Skin of body (tissue), 3 donors: ENCODE measurements at places on chromosomes 13 and 19.

GRCh38 chr13:93290503-93290902 lies 63.9 kb downstream of the GPC6 start:
- DNase-seq: no peak

- no peak for DNase-seq
Observed at GRCh38 chr19:917323-918151, at the start of gene KISS1R. Gene KISS1R (plus strand): TSS chr19:917333. CDS start chr19:917503, 170 bp downstream.

DNA sequence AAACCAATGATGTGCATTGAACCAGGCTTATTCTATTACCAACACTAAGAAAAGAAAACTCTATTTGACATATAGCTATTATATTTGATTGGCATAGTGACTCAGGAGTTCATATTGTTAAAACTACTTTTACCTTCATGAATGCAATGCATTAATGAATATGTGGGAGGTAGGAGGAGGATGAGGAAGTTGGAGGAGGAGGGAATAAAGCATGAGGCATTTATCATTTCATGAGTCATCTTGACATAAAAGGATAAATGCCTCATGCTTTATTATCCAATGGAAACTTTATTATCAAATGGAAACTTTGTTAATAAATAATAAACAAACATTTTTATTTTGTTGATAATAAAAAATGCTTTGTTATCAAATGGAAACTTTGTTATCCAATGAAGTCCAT lies 116.5 kb downstream of the SPRY2 start:
- no peak for DNase-seq

GRCh38 chr13:93814658-93815057 lies 588.1 kb downstream of the GPC6 start:
- no peak for DNase-seq

DNA sequence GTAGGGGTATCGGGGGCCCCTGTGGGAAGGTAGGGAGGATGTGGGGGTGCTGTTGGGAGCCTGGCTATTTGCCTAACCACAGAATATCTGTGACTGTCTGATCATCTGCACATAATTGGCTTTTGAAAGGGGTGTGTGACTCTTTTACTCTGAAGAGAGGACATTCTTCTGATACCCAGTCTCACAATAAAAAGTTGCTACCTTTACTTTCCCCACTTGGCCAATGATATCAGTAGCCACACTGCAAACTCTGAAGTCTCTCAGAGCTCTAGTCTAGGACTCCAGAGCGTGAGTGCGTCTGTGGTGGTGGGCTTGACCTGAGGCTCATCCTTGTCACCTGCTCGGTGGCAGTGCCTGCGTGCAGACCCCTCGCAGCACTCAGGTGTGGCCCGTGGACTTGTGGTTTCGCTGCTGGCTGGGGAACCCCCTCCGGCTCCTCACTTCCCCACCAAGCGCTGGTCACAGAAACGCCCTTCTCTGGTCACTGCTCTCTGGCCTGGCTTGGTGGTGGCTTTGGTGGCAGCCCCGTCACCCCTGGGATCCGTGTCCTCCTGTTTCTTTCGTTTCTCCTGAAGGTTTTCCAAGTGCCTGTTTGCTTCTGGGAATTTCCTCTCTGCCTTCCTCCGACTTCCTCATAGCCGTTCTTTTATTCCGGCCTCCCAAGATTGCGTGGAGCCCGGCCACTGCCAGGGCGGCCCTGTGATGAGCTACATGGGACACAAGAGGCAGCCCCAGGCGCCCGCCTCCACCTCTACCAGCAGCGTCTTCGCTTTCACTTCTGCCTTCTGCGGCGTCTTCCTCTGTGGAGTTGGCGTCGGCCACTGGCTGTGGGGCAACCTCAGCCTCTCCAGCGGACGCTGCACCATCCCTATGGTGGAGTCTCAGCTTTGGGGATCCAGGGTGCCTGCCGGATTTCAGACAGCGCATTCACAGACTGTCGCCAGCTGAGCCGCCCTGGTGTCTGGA lies 78.0 kb downstream of the ATP11A start:
- DNase-seq: no peak

DNA sequence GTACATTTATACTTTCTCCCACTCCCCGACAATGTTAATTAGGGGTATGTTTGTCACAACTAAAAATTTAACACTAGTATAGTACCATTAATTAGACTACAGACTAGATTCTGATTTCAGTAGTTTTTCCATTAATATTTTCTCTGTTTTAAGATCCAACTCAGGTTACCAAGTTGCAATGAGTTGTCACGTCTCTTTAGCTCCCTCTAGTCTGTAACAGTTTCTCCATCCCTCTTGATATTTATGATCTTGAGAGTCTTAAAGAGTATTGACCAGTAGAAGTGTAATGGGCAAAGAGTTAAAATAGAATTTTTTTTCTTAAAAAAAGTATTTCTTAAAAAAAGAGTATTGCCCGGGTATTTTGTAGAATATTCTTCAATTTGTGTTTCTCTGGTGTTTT lies 598.1 kb downstream of the TBC1D4 start:
- no peak for DNase-seq

DNA sequence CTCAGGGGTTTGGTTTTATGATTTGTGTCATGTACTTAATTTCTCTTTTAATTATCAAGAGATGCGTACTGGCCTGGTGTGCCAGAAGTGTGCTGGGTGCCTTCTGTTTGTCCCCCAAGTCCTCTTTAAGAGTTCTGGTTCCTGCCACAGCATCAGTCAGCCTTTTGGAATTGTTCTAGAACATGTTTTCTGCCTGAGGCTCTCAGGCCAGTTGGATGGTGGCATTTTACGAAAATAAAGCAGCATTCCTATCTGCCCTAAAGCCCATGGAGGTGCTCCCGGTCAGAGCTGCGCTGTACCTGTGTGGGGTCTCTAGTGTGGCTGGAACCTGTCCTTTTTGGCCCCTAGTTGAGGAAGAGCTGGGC lies 54.1 kb downstream of the TSSK6 start:
- DNase-seq: no peak

DNA sequence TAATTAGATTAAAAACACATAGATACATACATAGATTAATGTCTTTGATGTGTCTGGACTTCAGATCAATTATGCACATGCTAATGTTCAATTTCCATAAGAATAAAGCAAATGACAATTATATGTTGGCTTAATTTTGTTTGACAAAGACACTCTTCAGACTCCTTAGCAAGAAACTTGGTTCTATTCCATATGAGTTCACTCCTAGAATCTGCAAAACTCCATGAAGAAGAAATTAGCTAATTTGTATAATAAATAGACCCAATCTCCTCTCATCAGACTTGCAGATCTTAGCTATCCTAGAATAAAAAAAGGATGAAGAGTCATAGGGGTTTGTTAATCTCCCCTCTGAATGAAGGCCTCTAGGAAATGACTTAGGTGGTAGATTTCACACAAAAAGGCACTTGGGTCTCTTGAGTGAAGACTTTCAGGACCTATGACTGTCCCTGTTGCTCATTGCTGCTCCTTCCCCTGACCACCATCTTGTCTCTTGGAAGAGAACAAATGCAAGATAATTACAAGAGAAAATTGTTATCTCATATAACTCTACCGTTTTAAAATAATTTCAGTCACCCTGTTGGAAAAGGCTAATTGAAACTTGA lies 302.2 kb downstream of the EFNB2 start:
- DNase-seq: no peak

GRCh38 chr19:52331757-52332156 lies 4.3 kb upstream of the ZNF610 start:
- no peak for DNase-seq

DNA sequence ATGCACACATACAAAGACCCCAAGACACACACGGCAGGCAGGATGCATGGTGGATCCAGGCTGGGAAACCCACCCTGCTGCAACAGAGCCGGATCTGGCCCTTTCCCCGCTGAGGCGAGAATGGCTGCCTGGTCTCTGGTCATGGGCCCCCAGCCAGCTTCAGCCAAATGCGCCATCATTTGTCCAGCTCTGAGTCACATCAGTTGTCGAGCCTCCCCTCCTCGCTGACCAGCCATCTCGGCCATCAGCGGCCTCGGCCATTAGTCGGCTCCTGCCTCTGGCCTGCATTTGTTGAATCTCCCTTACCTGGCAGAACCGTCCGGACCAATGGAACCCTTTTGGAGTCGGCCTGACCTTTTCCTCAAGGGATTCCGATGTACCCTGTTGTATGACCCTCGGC lies 38.5 kb upstream of the POU2F2 start:
- DNase-seq: no peak

DNA sequence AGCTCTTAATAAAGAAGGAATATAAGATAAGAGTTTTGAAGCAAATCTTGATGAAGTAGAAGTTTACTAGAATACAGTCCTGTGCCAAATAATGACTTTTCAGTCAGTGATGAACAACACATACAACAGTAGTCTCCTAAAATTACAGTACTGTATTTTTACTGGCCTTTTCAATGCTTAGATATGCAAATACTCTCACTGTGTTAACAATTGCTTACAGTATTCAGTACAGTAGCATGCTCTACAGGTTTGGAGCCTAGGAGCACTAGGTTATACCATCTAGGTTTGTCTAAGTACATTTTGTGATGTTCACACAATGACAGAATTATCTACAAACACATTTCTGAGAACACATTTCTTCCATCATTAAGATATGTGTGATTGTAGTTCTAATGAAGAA lies 316.7 kb upstream of the KLHL1 start:
- DNase-seq: no peak

- DNase-seq: peak; percentile 17
Observed at GRCh38 chr19:35404879-35405622, 34.2 kb downstream of the GPR42 start.

- no peak for DNase-seq
Observed at GRCh38 chr13:68056816-68057710, 826.9 kb upstream of the PCDH9 start.

GRCh38 chr19:48986211-48986610 lies 6.9 kb downstream of the GYS1 start:
- DNase-seq: no peak

- no peak for DNase-seq
Observed at GRCh38 chr19:29671393-29672160, 6.3 kb downstream of the PLEKHF1 start.

GRCh38 chr19:40229484-40229883 lies 3.0 kb upstream of the CCNP start:
- no peak for DNase-seq

- DNase-seq: no peak
Observed at GRCh38 chr19:6210721-6211600, 68.8 kb downstream of the MLLT1 start.

DNA sequence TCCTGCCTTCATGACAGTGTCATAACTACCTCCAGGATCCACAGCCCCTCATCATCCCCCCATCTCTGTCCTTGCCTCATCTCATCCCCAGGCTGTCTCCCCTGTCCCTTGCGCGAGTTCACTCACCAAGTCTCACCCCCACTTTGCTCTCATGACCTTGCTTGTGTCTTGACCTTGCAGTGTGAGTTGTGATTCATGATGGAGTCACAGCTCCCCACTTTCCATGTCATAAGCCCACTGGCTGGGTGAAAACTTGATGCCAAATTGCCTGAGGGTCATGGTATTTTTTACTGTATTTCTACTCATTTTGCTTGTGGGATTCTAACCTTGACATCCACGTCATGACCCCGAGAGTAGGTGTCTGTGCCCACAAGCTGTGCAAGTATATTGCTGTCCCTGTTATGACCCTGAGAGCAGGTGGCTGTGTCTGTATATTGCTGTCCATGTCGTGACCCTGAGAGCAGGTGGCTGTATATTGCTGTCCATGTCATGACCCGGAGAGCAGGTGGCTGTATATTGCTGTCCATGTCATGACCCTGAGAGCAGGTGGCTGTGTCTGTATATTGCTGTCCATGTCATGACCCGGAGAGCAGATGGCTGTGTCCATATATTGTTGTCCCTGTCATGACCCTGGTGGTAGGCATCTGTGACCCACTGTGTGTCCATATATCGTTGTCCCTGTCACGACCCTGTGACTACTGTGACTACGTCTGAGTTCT lies 23.8 kb downstream of the APBA3 start:
- no peak for DNase-seq

GRCh38 chr19:21519488-21519887 lies 14.1 kb downstream of the ZNF429 start:
- no peak for DNase-seq

- DNase-seq: no peak
Observed at GRCh38 chr19:996051-996838, 4.0 kb upstream of the GRIN3B start.

DNA sequence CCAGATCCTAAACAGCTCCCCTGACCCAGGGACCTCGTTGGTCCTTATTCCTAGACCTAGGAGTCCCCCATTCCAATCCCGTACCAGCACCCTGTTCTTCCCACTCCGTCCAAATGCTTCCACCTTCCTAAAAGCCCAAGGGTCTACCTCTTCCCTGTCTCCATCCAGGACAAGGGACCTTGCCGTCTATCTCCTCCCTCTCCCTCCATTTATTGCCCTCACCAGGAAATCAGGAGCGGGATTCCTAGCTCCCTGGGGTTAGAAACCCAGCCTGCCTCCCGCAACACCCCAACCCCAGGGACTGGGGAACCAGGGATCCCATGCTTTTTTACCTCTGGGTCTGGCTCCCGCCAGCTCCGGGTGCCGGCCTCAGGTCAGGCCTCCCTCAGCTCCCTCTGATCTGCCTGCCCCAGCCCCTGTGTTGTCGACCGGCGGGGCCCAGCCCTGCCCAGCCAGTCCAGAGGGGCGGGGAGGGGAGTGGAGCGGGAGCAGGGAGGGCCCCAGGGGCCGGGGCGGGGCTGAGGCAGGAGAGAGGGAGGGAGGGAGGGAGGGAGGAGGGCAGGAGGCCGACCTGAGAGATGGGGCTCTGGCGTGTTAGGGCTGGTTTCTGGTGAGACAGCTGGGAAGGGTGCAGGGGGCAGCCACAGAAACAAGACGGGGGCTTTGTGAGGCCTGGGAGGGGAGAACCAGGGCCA lies at the start of gene B3GNT8:
TSS of gene B3GNT8 (minus strand) at position 423 of the 695 bp plus-strand sequence. CDS start 596 bp downstream, outside the sequence.
- DNase-seq: peak; percentile 34

GRCh38 chr19:58368561-58369360 lies 6.2 kb upstream of the ZNF497 start:
- DNase-seq: no peak

GRCh38 chr19:10688545-10689280 lies 12.5 kb upstream of the QTRT1 start:
- DNase-seq: no peak

DNA sequence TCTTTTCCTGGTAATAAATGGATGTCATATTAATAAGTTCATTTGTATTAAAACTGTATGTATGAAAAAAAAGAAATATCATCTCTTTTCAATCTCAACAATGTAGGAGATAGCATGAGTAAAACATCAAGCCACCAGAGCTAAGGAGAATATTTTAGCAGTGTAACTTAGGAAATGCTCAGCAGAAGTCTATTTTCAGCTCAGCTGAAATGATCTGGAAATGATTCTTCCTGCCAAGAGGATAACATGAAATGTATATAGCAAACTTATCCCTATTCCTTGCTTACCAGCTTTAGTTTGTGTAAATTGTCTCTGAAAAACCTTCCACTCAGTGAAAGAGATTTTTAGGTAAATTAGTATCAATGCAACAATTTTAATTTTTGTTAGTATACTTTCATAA lies 1194.4 kb downstream of the SLITRK1 start:
- DNase-seq: no peak
